Activated CD4-positive, alpha-beta memory T cell treated with anti-CD3 and anti-CD28 coated beads for 36 hours (primary cell): ENCODE measurements at places on chromosomes 2 and 18.

DNA sequence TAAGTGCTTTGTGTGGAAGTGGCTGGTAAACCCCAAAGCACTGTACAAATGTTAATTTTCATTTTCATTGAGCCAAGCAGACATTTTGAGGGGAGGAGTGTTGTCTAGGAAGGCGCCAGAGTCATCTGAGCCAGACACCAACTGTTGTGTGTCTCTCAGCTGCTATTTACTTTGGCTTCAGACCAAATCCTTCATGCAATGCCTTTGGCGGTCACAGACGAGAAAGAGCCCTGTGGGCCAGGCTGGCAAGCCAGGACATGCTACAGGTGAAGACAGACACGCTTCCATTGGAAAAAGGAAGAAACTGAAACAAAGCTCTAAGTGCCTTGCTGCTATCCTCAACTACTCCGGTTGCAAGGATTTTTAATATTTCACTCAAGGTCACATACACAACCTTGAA, 115.4 kb upstream of the CDC42EP3 start:
- no peak for DNase-seq

GRCh38 chr2:98444436-98445176, at the start of gene INPP4A:
INPP4A (plus strand) TSS chr2:98444858; CDS start chr2:98520049, 75,191 bp downstream.
- peak; percentile 84 for DNase-seq

DNA sequence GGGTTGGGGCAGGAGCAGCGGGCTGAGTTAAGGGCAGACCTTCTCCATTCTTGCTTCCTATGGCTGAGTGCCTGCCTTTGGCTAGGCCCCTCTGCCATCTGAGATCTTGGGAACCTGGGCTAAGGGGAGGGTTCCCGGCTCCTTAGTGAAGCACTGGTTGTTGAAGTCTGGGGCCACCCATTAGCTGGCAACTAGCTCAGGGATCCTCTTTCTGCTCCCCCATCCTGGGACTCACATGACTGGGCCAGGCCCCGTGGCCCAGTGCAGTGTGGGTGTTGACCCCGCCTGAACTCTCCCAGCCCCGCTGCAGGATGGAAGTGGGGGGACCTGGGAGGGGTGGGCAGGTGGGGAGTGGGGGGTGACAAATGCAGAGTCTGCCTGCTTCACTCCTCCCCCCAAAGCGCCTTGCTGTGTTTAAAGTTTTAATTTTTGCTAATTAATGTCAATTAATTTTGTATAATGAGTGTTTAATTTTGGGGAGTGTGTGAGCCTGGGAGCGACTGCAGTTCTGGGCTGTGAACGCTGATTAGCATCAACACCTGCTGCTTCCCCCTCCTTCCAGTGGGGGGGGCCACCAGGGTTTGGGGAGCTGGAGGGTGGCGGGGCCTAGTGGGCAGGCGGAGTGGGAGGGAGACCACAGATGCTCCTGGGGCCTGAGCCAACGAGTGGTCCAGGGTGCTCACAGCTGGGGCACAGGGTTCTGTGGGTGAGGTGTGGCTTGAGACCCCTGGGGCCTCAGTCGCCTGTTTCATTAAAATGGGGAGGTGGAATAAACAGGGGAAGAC, 55.2 kb downstream of the EMX1 start:
- no peak for DNase-seq

- no peak for DNase-seq
These were observed 30.1 kb upstream of the GNAL start for GRCh38 chr18:11658989-11659388.

DNA sequence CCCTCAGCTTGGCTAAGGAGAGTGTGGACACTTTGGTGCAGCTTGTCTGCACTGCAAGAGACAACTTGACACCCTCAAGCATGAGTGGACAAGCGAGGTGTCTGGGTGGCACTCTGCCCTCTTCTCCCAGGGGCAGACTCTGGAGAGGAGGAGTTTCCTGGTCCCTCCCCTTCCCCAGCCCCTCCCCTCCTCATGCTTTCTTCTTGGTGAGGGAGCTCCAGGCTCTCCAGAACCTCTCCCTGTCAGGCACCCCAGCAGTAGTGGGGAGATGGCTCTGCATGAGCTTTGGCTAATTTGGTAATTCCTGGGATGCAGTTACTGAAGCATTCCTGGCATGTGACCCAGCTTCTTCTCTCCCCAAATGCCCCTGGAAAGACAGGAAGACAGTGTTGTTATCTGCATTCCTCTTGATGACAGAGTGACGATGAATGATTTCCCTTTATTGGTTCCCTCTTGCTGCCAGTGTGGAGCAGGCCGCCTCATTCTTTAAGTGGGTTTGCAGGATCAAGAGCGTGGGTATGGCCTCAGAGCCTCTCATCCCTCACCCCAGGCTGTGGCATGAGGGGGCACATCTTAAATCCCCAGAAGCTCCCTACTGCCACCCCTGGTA, 89.2 kb downstream of the STPG4 start:
- no peak for DNase-seq

- DNase-seq = no peak
These were observed 317.5 kb upstream of the TRIB2 start for GRCh38 chr2:12399240-12399639.

- peak; percentile 24 for DNase-seq
These were observed 230.7 kb downstream of the HAUS1 start for GRCh38 chr18:46334868-46335281.

- DNase-seq = no peak
These were observed 84.5 kb upstream of the REG3G start for GRCh38 chr2:78940998-78941397.

GRCh38 chr2:160469621-160470204, 23.9 kb downstream of the RBMS1 start:
- DNase-seq = no peak

GRCh38 chr18:54551590-54551989, 39.5 kb upstream of the DYNAP start:
- DNase-seq = no peak

GRCh38 chr2:15094161-15094560, 461.6 kb downstream of the LRATD1 start:
- no peak for DNase-seq

- DNase-seq = no peak
These were observed 90.2 kb downstream of the PARD3B start for GRCh38 chr2:204635478-204635877.

DNA sequence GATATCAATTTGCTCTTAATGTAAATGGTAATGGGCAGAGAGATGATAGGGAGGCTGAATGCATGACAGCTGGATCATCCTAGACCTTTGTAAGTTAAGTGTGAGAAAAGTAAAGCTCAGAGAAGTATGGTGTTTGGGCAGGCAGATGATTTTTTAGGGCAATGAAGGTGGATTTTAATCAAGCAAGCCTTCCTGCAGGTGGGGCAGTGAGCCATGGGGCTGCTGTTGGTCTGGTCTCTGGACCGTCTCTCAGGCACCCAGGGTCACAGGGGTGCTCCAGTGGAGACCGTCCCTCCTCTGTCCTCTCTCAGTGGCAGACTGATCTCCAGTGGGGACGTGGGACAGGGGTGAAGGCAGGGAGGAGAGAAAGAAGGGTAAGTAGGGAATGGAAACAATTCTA, 69.8 kb upstream of the STK17B start:
- no peak for DNase-seq

DNA sequence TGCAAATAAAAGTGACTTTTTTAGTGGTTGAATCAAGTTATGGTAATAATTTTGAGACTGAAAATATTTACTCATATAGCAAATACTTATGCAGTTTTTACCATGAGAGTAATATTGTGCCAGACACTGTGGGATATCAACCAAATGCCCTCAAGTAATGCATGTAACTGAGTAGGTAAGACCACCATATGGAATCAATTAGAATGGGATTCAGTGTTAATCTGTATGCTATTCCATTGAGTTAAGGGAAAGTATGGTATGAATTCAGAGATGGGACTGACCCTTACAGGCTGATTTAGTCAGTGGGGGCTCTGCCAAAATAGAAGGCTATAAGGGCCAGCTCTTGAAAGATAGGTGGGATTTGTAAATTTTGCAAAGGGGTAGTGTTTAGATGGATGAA, 131.6 kb downstream of the CCDC85A start:
- DNase-seq = no peak

DNA sequence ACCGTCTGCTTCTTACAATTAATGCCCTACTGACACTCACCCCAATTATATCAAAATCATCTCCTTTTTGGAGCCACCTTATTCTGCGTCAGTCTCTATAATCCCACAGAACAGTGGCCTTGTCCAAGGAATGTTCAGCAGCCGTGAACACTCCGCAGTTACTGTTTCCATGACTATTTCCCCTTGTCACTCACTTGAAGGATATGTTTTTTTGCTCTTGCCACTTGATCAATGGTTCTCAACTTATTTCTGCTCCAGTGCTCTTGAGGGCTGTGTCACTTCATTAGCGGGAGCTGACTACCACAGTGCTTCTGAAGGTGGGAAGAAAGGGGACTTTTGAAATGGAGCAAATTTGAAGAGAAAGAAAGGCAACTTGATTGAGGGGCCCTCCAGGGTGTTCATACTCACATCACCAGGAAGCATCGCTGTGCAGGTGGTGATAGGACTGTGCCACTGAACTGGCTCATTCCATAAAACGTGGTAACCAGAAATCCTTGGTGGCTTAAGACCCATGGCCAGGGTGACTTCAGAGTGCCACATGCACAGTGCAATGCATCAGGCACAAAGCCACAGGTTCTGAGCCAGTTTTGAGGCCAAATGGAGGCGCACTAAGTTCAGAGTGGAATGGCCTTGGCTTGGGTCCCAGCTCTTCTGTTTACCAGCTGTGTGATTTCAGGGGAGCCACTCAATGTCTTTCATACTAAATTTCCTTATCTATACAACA, 320.6 kb upstream of the RAB12 start:
- DNase-seq = no peak

GRCh38 chr18:49519101-49519971, 32.3 kb upstream of the C18orf32 start:
- no peak for DNase-seq

DNA sequence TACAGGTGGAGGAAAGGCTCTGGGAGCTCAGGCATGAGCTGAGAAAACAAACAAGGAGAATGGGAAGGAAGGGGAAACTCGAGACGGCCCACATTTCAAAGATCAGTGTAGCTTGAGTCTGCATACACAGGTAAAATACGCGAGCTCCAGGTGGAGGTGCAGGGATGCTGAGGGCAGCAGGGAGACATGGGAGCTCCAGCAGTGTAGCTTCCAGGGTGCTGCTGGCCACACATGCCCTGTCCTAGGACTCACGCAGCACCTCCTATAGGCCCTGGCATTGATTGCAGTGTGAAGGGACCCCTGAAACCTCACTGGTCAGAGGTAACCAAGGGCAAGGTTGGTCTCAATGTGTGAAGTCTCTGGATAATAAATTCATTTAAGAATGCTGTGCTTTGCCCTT, 362.8 kb upstream of the HS6ST1 start:
- DNase-seq = no peak

GRCh38 chr2:164722616-164723338, 101.5 kb upstream of the GRB14 start:
- DNase-seq = no peak

- DNase-seq = peak; percentile 62
These were observed 114.1 kb downstream of the NDUFA10 start for GRCh38 chr2:239910851-239911640.

- DNase-seq = no peak
These were observed at the start of gene MC4R for GRCh38 chr18:60372596-60372995. MC4R (minus strand) TSS chr18:60372775; CDS start chr18:60372349, 426 bp downstream.

- DNase-seq = no peak
These were observed 5.3 kb downstream of the KLF11 start for GRCh38 chr2:10048501-10049171.

GRCh38 chr2:42249887-42250286, 80.7 kb downstream of the EML4 start:
- DNase-seq = no peak

- no peak for DNase-seq
These were observed 19.1 kb upstream of the SERPINE2 start for GRCh38 chr2:224058048-224058775.

- no peak for DNase-seq
These were observed 4.5 kb upstream of the MTLN start for GRCh38 chr2:110216803-110217202.

- DNase-seq = peak; percentile 56
These were observed 13.9 kb downstream of the ARPC2 start for GRCh38 chr2:218230882-218231281.

- peak; percentile 8 for DNase-seq
These were observed 233.8 kb downstream of the LDLRAD4 start for GRCh38 chr18:13452388-13452811.

- no peak for DNase-seq
These were observed 348.0 kb downstream of the DLGAP1 start for GRCh38 chr18:4107049-4107467.

DNA sequence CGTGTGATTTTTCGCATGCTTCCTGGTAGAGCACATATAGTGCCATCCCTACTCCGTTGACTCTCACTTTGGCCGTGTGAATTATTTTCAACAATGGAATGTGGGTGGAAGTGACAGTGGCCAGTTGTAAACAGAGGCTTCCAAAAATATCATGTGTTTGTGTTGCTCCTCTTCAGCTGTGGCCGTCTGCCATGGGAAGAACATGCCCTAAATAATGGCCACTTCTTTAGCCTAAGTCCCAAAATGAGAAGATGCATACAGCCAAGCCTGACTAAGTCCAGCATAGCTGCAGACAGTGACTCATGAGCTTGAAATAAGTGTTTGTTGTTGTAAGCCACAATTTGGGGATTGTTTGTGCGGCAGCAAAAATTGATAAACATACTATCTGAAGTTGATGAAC, 8.9 kb upstream of the GALNT1 start:
- DNase-seq = no peak

DNA sequence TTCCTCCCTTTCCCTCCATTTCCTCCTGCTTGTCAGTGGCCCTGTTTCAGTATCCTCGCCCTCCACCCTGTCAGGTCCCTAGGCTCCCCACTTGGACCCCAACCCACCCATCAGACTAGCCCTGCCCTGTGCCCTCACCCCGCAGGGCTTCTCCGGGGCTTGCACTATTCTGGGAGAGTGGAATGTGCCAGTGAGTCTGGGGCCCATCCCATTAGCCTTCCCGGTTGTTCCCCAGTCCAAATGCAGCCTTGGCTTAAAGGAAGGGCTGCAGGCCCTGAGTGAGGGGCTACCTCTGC, 45.5 kb downstream of the MYO7B start:
- no peak for DNase-seq

GRCh38 chr2:101732199-101732598, 34.7 kb downstream of the MAP4K4 start:
- DNase-seq = peak; percentile 42

DNA sequence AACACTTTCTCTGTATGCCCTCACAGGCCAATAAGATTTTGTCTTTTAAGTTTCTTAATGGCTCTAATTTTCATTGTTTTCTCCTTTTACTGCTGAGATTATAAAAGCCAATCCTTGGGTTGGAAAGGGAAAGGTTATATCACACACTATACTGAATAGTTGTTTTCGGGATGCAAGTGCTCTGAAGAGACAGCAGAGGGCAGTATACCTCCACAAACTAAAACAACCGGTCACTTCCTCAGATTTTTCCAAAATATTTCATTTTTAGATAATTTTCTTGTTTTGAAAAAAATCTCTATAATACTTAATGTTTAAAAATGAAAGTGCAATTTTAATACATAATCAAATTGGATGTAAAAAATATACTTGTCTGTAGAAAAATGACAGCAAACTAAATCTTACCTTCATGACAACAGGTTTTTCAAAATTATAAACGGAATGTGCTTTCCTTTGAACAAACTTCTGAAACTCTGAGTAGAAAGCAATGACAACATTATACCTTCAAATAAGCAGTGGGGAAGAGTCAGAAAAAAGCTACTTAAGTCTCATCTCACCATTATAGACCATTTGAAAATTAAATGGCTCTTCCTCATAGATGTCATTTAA, 82.7 kb downstream of the ORC4 start:
- no peak for DNase-seq
